Foreskin melanocyte (primary cell): ENCODE measurements at places on chromosomes 2 and 18.

GRCh38 chr18:8296886-8297616 is 312.2 kb upstream of the RAB12 start:
- DNase-seq = no peak

DNA sequence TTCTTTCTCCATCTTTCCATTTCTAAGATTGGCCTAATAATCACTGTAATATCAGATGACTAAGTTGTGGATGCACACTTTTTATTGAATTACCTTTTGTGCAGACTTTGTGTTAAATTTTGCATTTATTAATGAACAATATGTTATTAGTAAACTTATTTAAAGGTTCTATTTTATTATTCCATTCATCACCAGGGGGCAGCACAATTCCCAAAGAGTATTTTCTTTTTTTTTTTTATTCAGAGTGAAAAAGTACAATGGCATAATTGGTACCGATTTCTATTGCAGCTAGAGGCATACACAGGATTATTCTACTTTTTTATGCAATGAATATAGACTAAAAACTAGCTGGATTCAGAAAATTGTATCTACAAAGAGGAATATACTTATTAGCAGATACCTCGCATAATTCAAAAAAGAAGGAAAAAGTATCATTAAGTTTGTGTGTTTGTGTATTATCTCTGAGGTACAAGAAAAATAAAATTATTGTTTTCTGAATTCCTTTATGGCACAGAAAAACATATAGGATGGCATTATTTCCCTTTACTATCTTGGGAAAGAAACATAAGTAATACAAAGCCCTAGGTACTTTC is 390.6 kb downstream of the ERBB4 start:
- DNase-seq = peak; percentile 32

- DNase-seq = no peak
Observed at GRCh38 chr2:6008186-6008585, 316.0 kb downstream of the SOX11 start.

GRCh38 chr2:71906357-71906973 is 241.2 kb downstream of the CYP26B1 start:
- no peak for DNase-seq

GRCh38 chr2:13005761-13006335 is 289.1 kb downstream of the TRIB2 start:
- no peak for DNase-seq
